H9 (cell line): ENCODE measurements at places on chromosomes 4 and X.

DNA sequence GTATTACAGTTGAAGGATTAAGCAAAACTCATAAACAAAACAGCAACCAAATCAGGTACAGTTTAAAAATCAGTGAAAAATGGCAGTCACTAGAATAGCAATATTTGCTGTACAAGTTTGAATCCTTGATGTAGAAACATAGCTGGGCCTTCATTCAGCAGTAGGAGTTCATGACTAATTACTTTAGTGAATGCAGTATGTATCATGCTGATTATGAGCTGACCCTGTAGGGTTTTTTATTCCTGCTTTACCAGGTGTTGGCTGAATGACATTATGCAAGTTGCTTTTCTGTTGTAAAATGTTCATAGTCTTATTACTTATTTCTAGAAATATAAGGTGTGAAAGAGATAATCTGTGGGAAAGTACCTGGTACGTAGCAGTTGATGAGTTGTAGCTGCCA is 179.6 kb downstream of the CCSER1 start:
- no peak for DNase-seq

DNA sequence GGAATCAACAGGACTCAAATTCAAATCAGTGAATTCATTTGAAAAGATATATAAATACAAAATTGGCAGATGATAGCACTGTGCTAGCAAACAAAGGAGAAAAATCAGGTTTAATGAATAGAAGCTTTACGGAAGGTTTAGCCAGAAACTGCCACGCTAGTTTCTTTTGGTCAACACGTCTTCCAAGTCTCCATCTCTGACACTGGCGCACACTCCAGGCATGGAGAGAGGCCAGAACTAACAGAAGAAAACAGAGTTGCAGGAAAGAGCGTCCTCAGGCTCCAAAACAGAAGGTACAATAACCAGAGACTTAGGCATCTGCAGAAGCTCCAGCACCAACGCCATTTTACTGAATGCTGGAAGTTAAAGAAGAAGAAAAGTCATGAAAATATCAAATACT is 497.3 kb upstream of the FRG1 start:
- no peak for DNase-seq

DNA sequence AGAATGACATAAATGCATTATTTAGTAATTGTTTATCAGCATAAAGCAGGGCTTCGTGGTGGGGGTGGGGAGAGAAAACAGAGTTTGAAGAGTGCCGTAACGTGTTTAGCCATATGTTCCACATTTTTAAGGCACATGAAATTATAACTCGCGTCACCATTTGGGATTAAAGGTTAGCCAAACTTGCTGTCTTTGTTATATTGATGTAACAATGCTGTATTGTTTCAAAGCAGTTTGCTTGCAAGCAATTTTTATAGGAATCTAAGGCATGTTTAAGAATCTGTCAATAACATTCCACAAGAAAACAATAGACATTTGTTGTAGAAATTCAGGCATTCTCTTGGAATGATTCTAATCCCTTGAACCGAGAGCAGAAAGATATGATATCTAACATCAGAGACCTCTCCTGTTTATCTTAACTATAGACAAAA is 78.3 kb downstream of the CLDN22 start:
- DNase-seq: no peak

DNA sequence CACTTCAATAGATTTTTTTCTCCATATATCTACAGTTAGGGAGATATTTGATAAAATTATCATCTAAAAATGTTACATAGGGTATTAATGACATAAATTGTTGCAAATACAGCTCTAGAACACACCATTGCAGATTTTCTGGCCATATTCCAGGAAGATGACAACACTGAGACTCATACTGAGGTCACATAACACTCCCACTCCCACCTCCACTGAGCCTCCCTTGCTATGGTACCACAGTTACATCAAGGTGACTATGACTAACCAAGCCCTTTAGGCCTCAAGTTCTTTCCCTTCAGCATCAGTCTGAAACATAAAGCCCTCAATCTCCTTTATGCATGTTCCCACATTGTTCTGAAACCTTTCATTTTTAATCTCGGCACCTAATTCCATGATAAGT is 932.0 kb upstream of the IGFBP7 start:
- DNase-seq: no peak

DNA sequence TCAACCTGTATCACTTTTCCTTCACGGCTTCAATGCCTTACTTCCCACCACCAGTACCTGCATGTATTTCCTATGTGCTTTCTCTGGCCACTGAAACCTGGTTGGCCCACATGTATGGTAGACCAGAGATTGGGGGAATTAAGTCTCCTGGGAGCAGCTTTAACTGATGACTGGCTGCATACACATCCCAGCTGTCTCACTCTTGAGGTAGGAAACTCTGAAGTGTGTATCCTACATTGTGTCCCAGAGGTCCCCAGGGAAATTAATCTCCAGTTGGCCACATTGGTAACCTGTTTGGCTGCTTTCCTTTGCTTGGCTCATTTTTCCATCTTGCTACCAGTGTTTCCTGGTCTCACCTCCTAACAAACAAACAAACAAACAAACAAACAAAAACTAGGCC is 124.4 kb downstream of the ZNF827 start:
- no peak for DNase-seq

DNA sequence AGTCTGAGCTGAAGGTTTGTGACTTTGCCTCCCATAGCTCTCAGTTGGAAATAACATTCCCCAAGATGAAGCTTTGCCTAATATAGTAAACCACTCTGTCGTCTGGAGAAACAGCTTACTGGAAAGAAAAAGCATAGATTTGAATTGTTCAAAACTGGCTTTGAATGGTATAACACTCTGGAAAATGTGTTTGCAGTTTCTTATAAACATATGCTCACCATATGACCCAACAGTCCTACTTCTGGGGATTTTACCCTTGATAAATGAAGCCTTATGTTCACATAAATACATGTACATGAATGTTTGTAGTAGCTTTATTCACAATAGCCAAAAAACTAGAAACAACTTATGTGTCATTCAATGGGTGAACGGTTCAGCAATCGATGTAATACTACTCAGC is 10.2 kb downstream of the VEGFD start:
- DNase-seq: no peak

GRCh38 chr4:11765849-11766453 is 337.3 kb upstream of the HS3ST1 start:
- peak; percentile 32 for DNase-seq

DNA sequence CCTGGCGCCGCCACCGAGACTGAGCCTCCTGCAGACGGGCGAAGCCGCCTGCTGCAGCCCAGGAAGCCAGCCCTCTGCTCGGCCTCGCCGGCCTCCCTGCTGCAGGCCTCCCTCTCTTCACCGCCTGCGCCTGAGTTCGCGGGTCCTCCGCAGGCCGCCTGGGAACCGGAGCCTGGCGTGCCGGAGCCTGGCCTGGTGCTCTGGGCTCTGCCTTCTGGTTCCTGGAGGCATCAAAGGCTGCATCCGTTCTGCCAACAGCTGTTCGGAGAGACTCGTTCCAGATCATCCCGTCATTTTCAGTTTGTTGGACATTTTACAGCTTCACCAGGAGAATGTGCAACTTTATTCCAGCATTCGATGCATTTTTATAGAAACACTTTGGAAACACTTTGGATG is 178.0 kb downstream of the DCLK2 start:
- no peak for DNase-seq

GRCh38 chr4:27005501-27005900 is 144.9 kb downstream of the STIM2 start:
- DNase-seq: no peak

DNA sequence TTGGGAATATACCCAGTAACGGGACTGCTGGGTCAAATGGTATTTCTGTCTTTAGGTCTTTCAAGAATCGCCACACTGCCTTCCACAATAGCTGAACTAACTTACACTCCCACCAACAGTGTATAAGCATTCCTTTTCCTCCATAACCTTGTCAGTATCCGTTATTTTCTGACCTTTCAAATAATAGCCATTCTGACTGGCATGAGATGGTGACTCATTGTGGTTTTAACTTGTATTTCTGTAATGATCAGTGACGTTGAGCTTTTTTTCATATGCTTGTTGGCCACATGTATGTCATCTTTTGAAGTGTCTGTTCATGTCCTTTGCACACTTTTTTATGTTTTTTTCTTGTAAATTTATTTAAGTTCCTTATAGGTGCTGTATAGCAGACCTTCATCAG is 81.2 kb downstream of the ADAM29 start:
- DNase-seq: no peak

- DNase-seq: no peak
Observed at GRCh38 chr4:172480471-172480870, 667.3 kb downstream of the GALNTL6 start.

- no peak for DNase-seq
Observed at GRCh38 chr4:152696764-152697261, 17.0 kb upstream of the TMEM154 start.

- DNase-seq: no peak
Observed at GRCh38 chrX:54978448-54978847, 15.5 kb downstream of the PFKFB1 start.

- no peak for DNase-seq
Observed at GRCh38 chr4:81675791-81676393, 204.2 kb upstream of the RASGEF1B start.

DNA sequence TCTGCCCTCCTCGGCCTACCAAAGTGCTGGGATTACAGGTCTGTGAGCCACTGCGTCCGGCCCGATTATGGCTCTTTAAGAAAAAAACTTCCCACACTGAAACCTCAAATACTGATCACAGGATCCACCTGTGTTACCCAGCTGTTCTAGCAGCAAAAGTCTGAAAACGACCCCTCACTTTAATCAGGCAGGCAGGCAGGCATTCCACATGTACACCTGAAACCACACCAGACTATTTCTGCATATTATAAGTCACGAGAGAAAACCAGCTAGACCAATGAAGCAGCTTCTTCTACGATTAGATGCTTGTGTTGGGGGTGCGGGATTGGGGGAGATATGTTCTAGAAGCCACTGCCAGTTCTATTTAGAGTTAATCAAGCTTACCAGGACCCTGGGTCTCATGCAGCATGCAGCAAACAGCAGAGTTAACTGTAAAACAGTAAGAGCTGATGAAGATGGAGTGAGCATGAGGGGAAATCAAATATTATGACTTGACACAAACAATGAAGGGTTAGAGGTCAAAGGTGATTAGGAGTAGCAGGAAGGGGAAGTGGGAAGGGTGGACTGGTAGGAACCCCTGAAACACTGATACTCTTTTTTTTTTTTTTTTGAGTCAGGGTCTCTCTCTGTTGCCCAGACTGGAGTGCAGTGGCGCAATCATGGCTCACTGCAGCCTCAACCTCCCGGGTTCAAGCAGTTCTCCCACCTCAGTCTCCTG is 18.9 kb upstream of the NKRF start:
- no peak for DNase-seq
